Fibroblast of the aortic adventitia (primary cell): ENCODE measurements at places on chromosomes 16 and 17. TPM values are rescaled to one million over a fixed set of nuclear protein-coding genes. Genes with fewer than 3 reads are reported as not detected.

UBE2I gene
- total RNA-seq = 39.8 and 70.3 TPM in 2 replicates

GRCh38 chr17:18028952-18029540, 9.9 kb downstream of the ATPAF2 start:
- no peak for DNase-seq

DNA sequence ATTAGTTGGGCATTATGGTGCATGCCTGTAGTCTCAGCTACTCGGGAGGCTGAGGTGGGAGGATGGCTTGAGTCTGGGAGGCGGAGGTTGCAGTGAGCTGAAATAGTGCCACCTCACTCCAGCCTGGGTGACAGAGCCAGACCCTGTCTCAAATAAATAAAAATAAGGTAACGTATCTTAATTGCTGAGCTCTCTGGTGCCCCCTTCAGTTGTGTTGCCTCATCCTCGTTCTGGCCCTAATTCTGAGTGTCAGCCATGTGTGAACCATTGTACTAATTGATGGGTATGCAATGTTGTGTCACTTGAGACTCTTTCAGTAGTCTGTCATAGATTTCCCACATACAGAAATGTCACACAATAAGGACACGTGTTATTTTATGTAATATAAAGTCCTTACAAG, 363.1 kb upstream of the RBFOX1 start:
- DNase-seq = no peak

KRTAP1-5 gene
- 1.4 TPM in 1 of 2 replicates, not detected in the other for total RNA-seq

DNA sequence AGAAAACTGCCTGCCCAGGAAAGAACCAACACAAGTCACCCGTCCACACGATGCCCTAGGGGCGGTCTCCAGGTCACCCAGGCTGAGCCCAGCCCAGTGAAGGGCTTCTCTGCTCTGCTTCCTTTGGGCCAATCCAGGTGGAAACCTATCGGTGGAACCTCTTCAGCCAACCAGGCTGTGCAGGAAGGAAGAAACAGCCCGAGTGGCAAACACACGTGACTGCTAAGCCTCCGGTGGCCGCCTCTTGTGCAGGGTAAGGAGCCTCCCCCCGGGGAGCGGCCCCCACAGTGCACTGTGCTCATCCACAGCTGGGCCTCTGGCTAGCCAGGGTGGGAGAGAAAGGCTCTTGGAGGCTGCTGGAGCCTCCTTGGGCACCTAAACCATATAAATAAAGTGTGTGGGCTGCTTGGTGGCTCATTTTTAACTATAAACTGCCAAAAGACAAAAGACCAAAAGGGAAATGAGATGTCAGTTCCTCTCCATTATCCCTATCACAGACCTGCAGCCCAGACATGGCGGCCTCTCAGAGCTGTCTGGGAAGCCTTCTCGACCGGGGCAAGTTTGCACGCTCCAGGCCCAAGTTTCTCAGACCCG, 2.4 kb downstream of the RTN4RL1 start:
- DNase-seq = no peak

- DNase-seq = no peak
Observed at GRCh38 chr17:75566416-75566815, 21.2 kb upstream of the MYO15B start.

- no peak for DNase-seq
Observed at GRCh38 chr16:17069681-17070080, 401.1 kb downstream of the XYLT1 start.

GRCh38 chr16:67193536-67193935, 1.6 kb downstream of the E2F4 start:
- no peak for DNase-seq

DNA sequence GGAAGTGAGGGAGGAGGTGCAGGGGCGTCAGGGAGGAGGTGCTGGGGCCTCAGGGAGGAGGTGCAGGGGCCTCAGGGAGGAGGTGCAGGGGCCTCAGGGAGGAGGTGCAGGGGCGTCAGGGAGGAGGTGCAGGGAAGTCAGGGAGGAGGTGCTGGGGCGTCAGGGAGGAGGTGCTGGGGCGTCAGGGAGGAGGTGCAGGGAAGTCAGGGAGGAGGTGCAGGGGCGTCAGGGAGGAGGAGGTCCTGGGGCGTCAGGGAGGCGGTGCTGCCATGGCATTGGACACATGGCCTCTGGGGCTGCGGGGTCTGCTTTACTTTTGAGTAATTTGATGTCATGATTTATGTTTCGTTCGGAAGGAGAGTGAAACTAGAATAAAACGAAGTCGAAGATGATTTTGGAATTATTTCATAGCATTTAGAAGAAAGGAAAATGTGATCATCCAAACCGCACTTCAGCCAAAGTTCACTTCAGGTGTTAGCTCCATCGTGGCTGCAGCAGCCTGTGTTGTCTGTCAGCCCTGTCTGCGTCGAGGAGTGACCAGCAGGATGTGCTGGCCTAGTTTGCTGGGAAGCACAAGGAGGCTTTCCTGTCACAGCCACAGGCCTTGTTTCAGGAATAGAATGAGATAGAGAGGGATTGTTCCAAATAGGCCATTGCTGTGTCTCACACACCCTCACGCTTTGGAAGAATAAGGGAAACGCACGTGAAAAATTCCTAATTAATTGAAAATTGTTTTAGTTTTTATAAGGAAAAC, 42.8 kb downstream of the RAB11FIP3 start:
- no peak for DNase-seq
